ENCODE measurements at places on chromosomes 4 and X.

DNA sequence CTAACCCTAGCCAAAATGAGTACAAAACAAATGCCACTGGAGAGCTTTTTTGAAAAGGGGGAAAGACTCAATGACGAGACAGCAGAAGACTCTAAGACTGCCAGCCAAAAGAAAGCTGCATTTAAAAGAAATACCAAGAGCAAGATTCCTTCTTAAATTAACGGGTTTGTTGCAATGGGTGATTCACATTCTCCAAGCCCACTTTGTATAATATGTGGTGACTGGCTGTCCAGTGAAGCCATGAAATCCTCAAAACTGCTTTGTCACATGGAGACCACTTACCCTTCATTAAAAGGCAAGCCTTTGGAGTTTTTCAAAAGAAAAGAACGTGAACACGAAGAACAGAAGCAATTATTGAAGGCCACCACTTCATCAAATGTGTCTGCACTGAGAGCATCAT, 68.2 kb downstream of the MRPL1 start:
- no peak for ATAC-seq

DNA sequence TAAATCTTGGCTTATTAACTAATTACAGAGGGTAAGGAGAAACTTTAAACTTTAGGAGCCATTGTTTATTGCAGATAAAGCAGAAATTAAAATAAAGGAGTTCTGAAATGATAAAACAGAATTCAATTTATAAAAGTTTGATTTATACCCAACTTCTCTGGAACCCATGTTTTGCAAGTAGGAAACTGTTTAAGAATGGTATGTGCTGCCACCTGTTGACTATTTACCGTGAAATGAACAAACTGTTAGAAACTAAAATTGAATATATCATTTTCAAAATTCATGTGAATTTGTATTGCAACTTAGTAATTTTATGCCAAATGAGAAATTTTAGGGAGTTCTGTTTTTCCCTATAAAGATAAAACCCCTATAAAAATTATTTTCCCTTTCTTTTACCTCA, 11.0 kb upstream of the TBC1D8B start:
- ATAC-seq = no peak

GRCh38 chr4:164948975-164949374, 28.5 kb downstream of the TRIM61 start:
- ATAC-seq = no peak

DNA sequence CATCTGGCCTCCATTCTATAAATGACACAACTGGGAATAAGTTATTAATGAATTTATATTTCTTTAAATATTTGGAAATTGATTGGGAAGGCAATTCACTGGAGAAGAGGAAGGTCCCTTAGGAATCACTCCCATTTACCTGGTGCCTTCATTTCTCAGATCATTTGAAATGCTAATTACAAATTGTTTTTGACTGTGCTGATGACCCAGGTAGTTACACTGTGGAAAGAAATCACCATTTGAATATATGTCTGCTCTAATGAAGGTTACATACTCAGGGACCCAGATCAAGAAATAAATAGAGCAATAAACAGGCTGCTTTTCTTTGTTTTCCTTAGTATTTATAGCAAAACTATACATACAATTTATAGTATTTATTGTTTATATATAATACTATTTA, 1759.1 kb downstream of the ARAP2 start:
- ATAC-seq = no peak

GRCh38 chr4:92249541-92249940, 54.2 kb upstream of the GRID2 start:
- no peak for ATAC-seq

Data from activated T-helper 17 cell treated with anti-CD3 and anti-CD28 coated beads, Interleukin-2, amount 50 U/mL, for 72 hours (primary cell).